ENCODE measurements at places on chromosomes 3 and 15.

DNA sequence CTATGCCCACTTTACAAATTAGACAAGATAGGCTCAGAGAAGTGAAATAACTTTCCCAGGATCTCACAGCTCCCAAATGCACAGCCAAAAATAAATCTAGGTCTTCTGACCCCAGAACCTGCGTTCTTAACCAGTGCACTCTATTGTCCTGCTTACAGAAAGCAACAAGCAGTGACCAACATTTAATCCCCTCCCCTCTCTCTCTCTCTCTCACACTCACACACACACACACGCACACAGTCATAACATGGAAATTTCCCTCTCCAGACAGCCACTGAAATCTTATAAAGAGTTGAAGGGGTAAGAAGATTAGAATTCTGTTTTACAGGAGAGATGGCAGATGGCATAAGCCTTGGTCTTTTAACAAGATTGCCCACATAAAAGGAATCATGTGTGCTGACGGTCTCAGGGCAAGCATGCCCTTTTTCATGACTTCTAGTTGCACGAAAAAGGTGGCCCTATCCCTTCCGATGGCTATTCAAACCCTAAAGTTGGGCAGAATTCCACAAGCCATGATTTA is 29.4 kb downstream of the EOGT start:
- DNase-seq = no peak

DNA sequence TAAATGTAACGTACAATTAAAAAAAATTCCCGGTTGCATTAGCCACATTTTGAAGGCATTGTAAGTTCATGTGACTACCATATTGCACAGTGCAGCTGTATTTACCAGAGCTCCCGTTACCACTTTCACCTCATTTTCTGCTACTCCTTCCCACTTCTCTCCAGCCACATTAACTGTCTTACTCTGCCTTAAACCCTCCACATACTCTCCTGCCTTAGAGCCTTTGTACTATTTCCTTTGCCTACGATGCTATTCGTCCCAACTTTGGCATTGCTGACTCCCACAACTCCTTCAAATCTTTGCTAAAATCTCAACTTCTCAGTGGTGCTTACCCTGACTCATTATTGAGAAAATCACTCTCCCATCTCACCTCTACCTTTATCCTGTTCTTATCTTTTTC is 115.2 kb downstream of the CADM2 start:
- DNase-seq = no peak

DNA sequence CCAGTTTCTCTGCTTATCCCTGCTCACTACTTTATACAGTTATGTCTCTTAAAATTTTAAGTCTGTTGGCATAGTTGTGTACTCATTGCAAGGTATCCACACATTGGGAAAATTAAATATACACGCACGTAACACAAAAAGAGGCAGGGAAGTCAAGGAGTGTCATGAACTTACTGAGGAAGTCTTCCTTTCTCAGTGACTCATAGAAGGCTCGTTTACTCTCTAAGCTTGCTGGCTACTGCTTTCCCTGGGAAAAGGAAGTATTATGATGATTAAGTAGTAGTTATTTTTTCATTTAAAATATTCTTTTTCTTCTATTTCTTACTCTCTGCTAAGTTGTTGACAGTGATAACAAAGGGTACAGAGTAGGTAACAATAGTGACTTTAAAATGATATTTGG is 287.3 kb downstream of the UBE2E2 start:
- no peak for DNase-seq

GRCh38 chr15:70702584-70702983 is 60.8 kb downstream of the UACA start:
- DNase-seq = no peak

GRCh38 chr15:92001307-92001706 is 147.8 kb downstream of the SLCO3A1 start:
- DNase-seq = no peak

DNA sequence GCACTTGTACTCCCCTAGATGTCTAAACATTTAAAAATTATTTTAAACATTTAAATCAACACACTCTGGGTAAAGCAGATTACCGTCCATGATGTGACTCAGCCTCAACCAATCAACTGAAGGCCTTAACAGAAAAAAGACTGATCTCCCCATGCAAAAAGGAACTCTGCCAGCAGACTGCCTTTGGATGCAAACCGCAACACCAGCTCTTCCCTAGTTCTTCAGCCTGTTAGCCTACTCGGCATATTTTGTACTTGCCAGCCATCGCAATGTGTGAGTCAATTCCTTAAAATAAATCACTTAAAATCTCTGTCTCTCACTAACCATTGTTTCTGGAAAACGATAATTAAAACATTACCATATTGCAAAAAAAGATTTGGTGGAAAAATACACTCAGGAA is 375.9 kb downstream of the RSL24D1 start:
- no peak for DNase-seq

DNA sequence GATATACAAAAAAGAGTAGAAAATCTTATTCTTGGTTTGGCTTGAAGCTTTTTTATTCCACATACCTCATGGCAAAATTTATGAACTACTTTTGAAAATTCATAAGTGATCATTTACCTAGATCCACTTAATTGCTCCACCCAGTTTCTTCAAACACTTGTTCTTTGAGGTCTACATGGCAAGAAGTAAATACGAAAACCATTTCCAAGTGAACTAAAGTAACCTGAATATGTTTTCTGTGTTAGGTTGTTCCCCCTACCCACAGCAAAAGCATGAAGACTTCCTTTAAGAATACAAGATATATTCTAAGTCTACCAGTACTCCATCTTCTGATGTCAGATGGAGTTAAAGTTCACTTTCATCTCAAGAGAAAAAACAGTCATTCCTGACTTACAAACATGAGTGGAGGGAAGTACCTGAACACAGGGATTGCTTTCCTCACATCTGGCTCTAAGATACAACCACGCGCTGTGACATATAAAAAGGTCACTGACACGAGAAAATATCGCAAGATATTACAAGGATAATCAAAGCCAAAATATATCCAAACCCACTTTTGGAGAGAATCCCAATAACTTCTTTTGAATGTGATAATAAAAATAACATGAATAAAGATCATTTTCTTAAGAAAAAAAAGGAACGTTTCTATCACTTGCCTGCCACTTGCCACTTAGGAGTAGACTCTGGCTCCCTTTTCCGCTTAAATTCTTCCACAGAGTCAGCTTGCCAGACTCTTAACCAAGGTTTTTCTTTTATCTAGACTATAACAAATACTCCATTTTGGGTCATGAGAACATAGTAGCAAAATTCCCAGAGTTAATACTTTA is 424.5 kb downstream of the TIGIT start:
- DNase-seq = no peak

GRCh38 chr3:156847752-156848448 is 21.7 kb downstream of the LEKR1 start:
- DNase-seq = no peak

GRCh38 chr3:133301731-133302130 is 98.1 kb upstream of the BFSP2 start:
- DNase-seq = no peak

GRCh38 chr3:59764171-59764570 is 714.3 kb upstream of the CFAP20DC start:
- no peak for DNase-seq

GRCh38 chr3:50658831-50659230 is 15.9 kb upstream of the DOCK3 start:
- no peak for DNase-seq

- no peak for DNase-seq
Observed at GRCh38 chr3:112627419-112627818, 13.5 kb downstream of the CCDC80 start.

GRCh38 chr15:76894174-76894573 is 11.0 kb downstream of the SCAPER start:
- DNase-seq = no peak
